ENCODE measurements at places on chromosomes 5 and 9.

DNA sequence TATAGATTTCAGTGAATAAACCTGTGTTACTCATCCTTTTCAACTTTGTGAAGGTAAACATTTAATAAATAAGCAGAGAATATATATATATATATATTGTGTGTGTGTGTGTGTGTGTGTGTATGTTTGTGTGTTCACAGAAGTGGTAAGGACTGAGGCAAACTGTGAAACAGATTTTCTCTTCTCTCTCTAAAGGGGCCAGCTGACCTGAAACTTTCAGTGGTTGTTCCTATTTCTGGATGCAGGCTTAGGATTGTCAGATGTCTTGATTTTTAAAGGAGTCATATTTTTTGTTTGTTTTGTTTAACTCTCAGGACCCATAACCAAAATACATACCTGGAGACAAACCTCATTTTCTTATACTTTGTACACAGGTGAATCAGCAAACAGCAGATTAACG is 714.9 kb upstream of the MEF2C start:
- DNase-seq, result no peak

DNA sequence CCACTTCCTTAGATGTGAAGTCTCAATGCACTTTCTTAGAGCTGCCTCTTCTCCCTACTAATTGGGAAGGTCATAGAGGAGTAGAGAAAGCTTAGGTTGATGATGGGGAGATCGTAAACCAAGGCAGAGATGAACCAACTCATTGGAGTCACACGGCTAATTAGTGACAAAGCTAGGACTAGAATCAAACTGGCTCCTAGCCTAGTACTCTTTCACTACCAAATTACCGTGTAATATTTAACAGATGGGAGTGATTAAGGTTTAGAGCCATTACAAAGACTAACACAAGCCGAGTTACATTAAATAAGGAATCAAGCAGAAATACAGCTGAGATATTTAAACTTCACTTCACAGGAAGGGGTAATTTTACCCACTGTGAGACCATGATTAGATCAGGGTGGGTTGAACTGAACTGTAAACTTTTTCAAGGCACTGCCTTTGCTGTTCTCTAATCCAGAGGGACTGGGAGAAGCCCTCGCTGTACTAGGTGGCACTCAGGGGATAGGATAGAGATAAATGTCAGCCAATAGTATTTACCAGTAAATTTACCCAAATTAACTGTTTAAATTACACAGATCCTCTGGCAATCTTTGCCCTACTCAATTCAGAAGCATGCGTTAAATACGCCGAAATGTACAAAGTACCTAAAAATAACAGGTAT is 166.4 kb upstream of the PIK3R1 start:
- DNase-seq, result no peak

DNA sequence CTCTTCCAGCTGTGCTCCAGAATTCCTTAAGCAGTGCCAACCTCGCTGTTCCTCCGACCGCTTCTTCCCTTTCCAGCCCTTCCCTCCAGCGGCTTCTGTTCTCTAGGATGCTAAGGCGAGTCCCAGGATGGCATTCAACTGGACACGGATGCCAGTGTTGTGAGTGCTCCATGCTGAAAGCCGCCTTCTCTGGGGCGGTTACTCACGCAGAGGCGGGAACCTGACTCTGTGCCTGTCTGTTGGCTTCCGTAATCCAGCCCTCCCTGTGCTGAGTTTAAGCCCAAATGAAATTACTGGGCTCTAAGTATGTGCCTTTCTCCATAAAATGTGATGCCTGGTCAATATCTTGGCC is 20.2 kb downstream of the COL5A1 start:
- DNase-seq, result no peak

GRCh38 chr5:86748538-86749105 is 130.9 kb downstream of the COX7C start:
- DNase-seq, result no peak

GRCh38 chr5:65102976-65103711 is 334.4 kb downstream of the CWC27 start:
- no peak for DNase-seq

DNA sequence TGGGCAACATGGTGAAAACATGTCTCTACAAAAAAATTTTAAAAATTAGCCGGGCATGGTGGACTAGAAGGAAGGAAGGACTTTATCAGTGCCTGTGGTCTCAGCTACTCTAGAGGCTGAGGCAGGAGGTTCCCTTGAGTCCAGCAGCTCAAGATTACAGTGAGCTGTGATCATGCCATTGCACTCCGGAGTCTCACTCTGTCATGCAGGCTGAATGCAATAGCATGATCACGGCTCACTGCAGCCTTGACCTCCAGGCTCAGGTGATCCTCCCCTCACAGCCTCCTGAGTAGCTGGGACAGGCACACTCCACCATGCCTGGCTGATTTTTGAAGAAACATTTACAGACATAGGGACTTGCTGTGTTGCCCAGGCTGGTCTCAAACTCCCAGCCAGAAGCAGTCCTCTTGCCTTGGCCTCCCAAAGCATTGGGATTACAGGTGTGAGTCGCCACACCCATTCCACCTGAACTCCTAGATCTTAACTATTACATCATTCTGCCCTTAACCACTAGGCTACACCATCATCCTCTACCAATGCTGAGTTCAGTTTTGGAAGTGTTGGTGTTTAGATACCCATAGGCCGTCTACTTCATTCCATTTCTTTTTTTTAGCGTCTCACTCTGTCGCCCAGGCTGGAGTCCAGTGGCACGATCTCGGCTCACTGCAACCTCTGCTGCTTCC is 2.0 kb upstream of the URM1 start:
- no peak for DNase-seq

DNA sequence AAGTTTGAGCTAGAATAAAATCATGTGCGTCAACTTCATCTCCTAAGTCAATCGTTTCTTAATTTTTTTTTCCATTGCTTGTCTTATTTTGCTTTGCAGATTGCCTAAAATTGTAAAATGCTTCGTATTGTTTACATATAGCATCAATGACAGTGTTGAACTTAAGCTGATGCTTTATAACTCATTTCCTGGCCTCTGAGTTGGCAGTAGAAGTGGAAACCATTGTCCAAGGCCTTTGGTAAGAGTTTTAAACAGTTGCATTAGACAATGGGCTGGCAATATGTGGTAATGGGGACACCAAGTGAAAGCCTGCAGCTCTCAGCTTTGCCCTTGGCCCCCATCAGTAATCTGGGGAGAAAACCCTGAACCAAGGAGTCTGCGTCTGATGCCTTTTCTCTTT is 154.8 kb upstream of the GAS1 start:
- no peak for DNase-seq

GRCh38 chr5:73303148-73304079 is 130.4 kb downstream of the TMEM174 start:
- no peak for DNase-seq

- DNase-seq, result no peak
These were observed 4.0 kb upstream of the CCL28 start for GRCh38 chr5:43415935-43416802.

DNA sequence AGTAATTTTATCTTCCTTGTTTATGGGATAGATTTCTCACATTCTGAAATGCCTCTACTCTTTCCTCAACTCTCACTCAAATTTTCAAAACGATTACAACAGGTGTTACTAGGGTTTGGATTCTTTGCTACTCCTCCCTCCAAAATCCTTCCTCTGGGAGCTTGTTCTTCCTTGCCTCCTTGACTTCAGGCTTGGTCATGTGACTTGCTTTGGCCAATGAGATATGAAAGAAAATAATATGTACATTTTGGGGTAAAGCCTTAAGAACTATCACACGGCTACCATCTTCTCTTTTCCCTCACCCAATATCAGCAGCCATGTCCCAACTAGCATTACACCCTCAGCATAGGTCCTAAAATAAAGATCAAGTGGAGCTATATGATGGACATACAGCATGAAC is 28.8 kb upstream of the SLC1A1 start:
- no peak for DNase-seq

- no peak for DNase-seq
These were observed 9.8 kb downstream of the RPP25L start for GRCh38 chr9:34601937-34602573.

DNA sequence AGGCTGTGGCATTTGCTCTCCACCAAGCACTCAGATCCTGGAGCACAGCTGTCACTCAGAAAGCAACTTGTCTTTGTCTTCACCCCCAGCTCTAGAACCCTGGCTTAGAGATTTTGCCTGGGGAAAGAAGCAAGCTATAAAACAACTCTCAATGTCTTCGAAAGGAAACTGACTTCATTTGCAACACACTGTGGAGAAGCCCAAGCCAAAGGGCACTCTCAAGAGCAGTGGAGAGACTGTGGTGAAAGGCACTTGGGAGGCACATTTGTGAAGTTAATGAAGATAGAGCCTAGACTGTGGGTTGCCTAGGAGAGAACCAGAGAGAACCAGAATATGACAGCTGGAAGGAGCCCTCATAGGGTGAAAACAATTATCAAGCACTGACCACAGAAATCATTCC is 103.4 kb downstream of the CFAP95 start:
- no peak for DNase-seq

GRCh38 chr9:107914151-107914550 is 424.6 kb upstream of the KLF4 start:
- DNase-seq, result no peak

DNA sequence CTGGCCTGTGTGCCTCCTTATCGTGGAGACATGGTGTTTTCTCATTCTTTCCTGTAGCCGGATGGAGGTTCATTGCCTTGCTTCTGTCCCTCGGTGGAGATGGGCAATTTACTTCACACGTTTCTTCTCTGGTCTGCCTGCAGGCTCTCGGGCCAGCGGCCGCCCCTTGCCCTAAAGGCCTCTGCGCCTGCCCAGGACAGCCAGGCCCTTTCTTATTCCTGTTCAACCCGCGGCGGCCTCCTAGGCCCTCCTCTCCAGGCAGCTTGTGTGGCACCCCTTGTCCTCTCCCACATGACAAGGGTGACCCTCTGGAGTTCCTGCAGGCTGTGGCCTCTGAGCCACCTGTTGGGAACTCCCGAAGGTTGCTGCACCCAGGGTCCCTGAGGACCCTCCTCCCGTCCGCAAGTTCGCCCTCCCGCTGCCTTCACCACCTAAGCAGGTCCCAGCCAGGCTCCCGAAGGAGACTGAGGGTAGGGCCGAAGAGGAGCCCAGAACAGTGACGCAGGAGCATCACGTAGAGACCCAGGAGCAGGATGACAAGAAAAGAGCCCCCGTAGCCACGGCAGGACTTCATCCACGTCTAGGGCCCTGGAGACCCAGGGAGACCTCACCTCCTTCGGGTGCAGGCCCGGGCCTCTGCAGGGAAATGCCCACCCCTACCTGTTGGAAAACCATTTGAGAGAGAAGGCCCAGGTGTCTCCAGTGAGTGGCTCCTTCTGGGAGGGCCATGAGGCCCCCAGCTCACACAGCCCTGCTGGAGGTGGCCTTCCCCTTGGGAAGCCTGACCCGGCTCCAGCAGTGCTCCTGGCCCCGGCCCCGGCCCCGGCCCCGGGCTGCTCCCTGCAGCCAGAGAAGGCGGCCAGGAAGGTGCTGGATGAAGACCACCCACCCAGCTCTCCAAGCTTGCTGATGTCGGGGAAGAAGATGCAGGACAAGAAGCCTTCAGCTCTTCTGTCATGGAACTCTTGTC is 291.4 kb downstream of the TLE4 start:
- no peak for DNase-seq

- DNase-seq, result no peak
These were observed 373 bp downstream of the ADAMTS12 start for GRCh38 chr5:33891446-33891787.

GRCh38 chr9:91101611-91102168 is 260.0 kb downstream of the AUH start:
- DNase-seq, result no peak

DNA sequence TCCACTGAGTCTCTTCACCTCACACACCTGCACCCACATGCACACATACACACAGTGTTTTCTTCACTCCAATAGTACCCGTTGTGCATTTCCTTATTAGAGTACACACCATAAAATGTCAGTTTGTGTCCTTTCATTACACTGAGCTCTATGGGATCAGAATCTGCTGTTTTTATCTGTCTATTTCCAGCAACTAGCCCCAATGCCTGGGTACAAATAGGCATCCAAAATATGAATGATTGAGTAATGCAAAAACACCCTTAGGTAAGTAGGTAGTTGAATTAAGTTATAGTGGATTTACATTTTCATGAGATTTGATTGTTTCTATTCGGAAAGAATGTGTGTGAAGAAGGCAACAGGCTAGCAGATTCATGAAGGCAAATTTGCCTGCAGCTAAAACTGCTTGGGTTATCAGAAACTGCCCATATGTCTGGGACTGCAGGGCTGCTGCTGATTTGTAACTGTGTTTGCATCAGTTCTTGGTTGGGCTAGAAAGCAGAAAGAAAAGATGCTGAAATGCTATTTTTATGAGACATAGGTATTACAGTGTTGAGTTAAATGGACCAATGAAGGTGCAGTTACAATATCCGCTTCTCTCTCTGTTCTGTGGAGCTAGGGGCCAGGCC is 26.9 kb downstream of the PPP3R2 start:
- no peak for DNase-seq

DNA sequence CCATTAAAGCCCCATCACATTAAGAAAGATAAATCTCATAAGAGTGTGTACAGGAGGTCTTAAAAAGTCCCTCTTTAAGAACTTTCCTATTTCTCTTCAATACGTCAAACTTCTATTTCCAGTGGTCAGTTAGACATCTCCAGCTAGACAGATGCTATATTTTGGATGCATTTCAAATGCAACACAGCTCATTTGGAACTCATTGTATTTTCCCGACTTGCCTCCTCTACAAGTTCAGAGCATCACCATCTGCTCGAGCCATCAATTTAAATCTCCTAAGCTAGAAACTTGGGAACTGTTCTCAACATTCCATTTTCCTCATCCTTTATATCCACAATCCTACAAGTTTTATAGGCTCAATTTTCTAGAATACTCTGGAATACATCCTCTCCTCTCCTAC is 3.2 kb upstream of the UHRF2 start:
- DNase-seq, result no peak

DNA sequence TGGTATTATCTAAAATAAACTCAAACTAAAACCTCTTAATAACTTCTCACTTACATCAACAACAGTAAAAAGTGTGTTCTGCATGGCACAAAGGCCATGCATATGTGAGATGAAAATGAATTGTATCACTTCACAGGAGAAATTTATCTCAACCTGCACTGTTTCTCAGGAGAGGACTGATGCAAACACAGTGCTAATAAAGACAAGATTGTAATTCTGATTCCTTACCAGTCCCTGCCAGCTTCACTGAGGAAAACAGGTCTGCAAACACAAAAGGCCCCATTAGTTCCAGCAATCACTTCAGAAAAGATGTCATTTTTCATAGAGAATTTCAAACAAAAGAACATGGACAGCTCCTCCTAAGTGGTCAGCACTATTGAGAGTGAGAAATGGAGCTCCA is 117.3 kb upstream of the PDE4D start:
- DNase-seq, result no peak

DNA sequence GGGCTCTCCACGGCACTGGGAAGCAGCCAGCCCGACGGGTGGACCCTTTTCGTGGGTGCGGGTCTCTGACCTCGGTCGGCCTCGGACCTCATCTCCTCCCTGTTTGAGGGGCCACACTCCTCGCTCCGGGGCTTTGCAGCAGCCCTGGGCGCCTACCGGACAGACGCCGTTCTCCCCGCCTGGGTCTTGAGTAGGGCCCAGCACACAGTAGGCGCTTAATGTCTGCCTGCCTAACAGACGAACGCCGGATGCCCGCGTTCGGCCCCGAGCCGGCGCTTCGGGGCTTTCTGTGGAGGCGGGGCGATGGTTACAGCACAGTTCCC is 842 bp upstream of the GTF3C5 start:
- DNase-seq, result no peak

GRCh38 chr5:61732369-61732768 is 400.3 kb downstream of the ZSWIM6 start:
- DNase-seq, result no peak

- DNase-seq, result no peak
These were observed 4.1 kb upstream of the TCF7 start for GRCh38 chr5:134110382-134110781.
